ENCODE measurements at places on chromosomes 1 and 21. TPM values are rescaled to one million over a fixed set of nuclear protein-coding genes. Genes with fewer than 3 reads are reported as not detected.

DNA sequence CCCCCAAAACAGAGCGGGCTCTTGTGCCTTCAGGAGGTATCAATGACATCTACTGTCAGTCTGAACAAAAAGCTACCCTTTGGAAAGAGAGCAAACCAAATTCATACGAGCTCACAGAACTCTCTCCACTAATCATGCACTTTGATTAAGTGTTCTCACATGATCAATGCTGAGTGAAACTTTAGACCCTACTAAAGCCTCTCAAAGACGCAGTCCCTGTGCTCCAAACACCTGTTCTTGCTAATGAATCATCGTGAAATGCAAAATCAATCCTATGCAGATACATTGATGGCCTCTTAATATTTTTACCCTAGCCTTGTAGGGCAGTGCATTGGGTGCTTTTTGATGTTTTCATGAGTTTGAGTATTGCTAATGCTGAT lies 113.4 kb downstream of the ZBTB18 start:
- no peaks in the 10 kb centered on the region for H3K27me3 ChIP-seq
- H3K4me1 ChIP-seq, result no peaks in the 10 kb centered on the region
- H3K36me3 ChIP-seq, result no peaks in the 10 kb centered on the region
- H3K4me3 ChIP-seq, result no peak overlapping the region
- H3K27ac ChIP-seq, result no peak overlapping the region

DNA sequence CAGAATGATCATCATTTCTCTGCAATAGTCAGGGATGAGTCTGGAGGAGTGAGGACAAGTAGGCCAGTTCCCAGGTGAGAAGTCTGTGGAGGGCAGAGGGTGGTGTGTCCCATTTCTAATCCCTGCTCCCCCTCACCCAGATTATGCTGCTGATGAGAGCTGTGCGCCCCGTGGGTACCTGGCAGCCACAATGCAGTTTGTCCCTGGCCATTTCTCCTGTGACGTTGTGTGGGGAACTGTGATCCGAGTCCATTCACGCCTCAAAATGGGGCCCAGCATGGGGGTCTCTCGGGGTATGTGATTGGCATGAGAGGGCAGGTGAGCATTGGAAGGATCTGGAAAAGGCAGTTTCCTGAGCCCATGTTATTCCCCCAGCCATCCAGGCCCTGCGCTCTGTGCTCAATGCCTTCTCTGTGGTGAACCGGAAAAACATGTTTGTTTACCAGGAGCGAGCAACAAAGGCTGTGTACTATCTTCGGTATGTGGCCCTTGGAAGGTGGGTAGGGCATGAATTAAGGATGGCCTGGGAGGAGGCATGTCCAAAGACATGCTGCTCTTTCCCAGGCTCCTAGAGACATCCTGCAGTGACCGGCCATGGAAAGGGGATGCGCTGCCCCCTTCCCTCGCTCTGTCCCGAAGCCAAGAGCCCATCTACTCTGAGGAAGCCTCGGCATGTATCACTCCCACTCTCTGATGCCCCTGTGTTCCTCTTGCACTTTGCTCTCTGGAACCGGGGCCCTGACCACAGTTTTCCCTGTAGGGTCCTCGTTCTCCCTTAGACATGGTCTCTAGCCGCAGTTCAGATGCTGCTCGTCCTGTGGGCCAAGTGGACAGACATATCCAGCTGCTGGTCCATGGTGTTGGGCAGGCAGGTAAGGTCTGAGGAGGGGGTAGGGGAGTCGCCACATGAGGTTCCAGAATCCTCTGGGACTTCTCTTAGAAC lies 16.4 kb downstream of the HYI start:
- H3K4me1 ChIP-seq, result no peaks in the 10 kb centered on the region
- H3K36me3 ChIP-seq, result peaks cover 15% of the 10 kb centered on the region
- DNase-seq, result no peak
- no peaks in the 10 kb centered on the region for H3K27me3 ChIP-seq
- H3K27ac ChIP-seq, result no peak overlapping the region

DNA sequence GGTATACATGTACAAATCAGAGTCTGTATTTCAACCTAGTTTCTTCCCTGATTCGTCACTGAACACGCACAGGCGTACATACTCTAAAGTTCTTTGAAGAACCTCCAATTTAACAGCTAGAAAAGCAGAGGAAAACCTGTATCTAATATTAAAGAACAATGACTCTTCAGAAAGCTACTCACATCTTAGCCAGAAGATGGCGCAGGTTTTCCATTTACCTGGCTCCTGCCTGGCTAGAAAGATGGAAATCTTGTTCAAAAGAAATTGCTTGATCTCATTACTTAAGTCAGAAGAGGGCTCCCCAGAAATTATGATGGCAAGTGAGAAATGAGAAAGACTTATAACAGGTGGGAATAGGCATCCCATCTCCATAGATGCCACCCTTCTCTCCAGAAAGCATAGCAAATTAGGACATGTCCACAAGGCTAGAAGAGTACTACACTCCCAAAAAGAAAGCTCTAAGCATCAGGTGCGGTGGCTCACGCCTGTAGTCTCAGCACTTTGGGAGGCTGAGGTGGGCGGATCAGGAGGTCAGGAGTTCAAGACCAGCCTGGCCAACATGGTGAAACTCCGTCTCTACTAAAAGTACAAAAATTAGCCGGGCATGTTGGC lies 19.0 kb upstream of the L1TD1 start:
- H3K4me3 ChIP-seq, result no peak overlapping the region
- H3K27ac ChIP-seq, result no peak overlapping the region
- H3K27me3 ChIP-seq, result no peaks in the 10 kb centered on the region
- no peak for DNase-seq
- H3K36me3 ChIP-seq, result no peaks in the 10 kb centered on the region

DNA sequence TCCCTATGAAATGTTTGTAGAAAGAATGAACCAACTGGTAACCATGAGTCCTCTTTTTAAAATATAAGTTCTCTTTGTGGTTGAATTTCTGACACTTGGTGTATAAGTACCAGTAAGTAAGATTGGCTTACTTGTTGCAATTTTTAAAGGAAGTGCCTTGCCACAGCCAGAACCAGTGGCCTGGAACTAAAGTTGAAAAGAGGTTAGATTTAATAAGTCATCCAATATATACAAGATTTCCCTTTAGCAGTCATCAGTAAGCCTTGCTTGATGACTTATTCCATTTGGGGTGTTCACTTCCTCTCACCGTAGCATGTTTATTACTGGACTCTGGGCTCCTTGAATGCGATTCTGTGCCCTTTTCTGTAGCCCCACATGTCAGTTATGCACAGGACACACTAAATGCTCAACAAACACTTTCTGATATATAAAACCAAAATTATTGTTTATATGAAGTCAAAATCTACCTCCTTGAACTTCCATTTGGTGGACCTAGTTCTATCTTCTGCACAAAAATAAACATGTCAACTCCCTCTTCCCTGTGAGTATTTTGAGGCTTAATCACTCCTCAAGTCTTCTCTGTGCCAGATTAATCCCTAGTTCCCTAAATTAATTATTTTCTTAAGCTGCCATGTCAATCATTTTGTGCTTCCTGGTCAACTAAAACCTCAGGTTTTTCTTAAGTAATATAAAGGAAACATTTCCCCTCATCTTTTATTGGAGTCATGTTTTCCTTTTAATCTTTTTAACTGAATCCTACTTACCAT lies 218.1 kb downstream of the ST6GALNAC3 start:
- H3K4me1 ChIP-seq, result no peaks in the 10 kb centered on the region
- no peaks in the 10 kb centered on the region for H3K27me3 ChIP-seq
- H3K4me3 ChIP-seq, result no peak overlapping the region
- H3K36me3 ChIP-seq, result no peaks in the 10 kb centered on the region

- H3K27me3 ChIP-seq, result no peaks in the 10 kb centered on the region
- DNase-seq, result no peak
- H3K4me3 ChIP-seq, result no peak overlapping the region
- no peak overlapping the region for H3K27ac ChIP-seq
- H3K4me1 ChIP-seq, result no peaks in the 10 kb centered on the region
Measured at GRCh38 chr1:235455823-235456222, 48.4 kb downstream of the B3GALNT2 start.

DNA sequence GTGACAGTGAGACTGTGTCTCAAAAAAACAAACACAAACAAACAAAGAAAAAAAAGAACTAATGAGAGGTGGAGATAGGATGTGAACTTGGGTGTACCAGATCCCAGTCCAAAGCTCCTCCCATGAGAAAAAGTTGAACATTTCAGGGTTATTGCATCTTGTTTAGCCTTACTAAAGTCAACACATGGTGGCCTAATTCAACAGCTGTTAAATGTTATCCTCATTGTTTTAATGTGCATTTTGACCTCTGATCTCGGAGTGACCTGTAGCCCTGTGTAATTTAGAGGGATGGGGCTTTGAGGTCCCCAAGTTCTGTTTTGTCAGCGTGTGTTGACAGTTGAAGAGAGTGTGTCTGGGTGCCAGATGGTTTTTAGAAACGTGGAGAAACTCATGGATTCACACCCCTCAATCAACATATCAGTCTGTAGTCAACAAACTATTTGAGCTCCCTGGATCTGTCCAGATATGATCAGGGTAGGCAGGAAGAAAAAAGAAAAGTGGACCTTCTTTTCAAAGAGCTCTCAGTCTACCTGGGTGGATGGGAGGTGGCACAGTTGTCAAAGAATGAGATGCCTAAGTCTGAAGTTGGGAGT lies 34.7 kb downstream of the PTPRU start:
- no peaks in the 10 kb centered on the region for H3K4me1 ChIP-seq
- DNase-seq, result no peak
- H3K27me3 ChIP-seq, result no peaks in the 10 kb centered on the region
- no peak overlapping the region for H3K27ac ChIP-seq

DNA sequence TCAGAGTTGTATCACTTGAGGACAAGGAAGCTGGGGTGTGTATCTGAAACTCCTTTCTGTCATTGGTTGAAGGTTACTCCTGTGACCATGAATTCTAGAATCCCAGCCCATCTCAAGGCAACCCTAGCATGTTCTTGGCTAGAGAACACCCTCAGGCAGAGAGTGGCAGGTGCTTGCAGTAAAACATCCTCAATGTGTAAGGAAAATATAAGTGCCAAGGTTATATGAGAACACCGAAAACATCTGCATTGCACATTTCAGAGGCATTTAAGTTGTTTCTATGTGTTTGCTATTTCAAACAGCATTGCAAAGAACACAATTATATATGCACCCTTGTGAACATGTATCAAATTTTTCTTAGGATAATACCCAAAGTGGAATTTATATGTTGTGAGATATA lies 471.9 kb downstream of the USP25 start:
- no peak overlapping the region for H3K4me3 ChIP-seq
- no peaks in the 10 kb centered on the region for H3K4me1 ChIP-seq
- DNase-seq, result no peak
- no peaks in the 10 kb centered on the region for H3K27me3 ChIP-seq

GRCh38 chr1:110324667-110325066 lies 14.5 kb upstream of the RBM15 start:
- no peaks in the 10 kb centered on the region for H3K36me3 ChIP-seq
- H3K4me1 ChIP-seq, result no peaks in the 10 kb centered on the region
- H3K27ac ChIP-seq, result no peak overlapping the region
- no peaks in the 10 kb centered on the region for H3K27me3 ChIP-seq

- no peak overlapping the region for H3K4me3 ChIP-seq
- DNase-seq, result no peak
- H3K27ac ChIP-seq, result no peak overlapping the region
- H3K4me1 ChIP-seq, result no peaks in the 10 kb centered on the region
- H3K36me3 ChIP-seq, result no peaks in the 10 kb centered on the region
Measured at GRCh38 chr1:47495176-47495713, 57.4 kb downstream of the FOXD2 start.

GRCh38 chr1:229643996-229644745 lies 18.1 kb downstream of the URB2 start:
- no peak overlapping the region for H3K4me3 ChIP-seq
- no peaks in the 10 kb centered on the region for H3K4me1 ChIP-seq

- H3K36me3 ChIP-seq, result no peaks in the 10 kb centered on the region
- H3K27ac ChIP-seq, result no peak overlapping the region
- no peaks in the 10 kb centered on the region for H3K4me1 ChIP-seq
- no peak for DNase-seq
Measured at GRCh38 chr1:240591078-240591477, 20.9 kb downstream of the GREM2 start.

DNA sequence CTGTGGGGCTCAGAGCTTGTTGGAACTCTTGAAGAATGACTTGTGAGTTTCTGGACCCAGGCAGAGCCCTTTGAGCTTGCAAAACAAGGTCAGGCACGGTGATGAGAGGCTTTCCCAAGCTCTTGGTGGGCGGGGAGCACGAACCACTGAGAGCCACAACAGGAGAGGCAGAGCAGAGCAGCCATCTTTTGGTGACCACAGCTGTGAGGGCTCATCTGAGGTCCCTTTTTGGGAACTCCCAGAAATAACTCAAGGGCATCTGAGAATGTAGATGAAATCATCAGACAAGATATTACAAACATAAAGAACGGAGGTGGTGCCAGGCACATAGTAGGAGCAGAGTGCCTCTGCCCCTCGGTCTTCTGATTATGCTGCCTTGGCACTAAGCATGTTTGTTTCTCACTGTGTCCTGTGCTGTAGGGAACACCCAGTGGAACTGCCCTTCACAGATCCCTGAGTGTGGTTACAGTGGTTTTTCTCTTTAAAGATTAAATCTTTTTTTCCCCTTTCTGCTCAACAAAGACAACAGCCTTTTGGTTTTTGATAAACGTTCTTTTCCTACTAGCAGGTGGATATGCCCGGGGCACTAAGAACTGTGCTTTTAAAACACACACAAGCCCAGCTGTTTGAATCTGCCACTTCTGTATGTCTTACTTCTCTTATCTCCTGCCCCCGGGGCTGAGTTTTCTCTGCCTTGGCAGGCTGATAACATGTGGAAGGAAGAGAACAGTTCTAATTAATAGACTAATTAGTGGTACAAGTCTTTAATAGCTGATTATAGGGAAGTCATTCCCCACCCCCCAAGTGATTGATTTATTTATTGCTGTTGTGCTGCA lies 37.7 kb downstream of the CD34 start:
- H3K27ac ChIP-seq, result no peak overlapping the region
- no peaks in the 10 kb centered on the region for H3K36me3 ChIP-seq
- H3K4me1 ChIP-seq, result no peaks in the 10 kb centered on the region
- H3K4me3 ChIP-seq, result no peak overlapping the region

DNA sequence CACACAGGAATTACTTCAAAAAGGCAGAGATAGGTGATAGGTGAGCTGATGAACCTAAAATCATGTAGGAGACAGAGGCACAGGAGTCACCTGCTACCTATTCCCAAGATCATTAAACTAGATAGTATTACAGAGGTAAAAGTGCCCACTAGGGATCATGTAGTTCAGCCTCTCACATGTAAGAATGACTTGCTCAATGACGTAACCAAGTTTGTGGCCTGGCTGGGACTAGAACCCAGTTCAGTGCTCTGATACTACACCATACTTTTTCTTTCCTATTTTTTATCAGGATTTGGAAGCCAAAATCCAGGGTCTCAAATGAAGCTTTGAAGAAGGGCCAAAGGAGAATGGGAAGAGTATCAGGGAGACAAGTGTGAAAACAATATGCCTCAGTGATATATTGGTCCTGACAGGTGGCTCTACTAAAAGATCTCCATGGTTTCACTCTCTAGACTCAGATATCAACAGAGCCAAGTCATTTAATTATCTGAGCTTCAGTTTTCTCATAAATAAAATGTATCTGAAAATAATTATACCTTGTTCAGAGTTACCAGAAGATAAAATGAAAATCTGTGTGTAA lies 87.3 kb upstream of the SLFNL1 start:
- H3K27ac ChIP-seq, result peak overlapping the region; percentile 96
- H3K4me3 ChIP-seq, result no peak overlapping the region

- no peak for DNase-seq
- H3K27me3 ChIP-seq, result no peaks in the 10 kb centered on the region
- no peak overlapping the region for H3K27ac ChIP-seq
- peaks cover 26% of the 10 kb centered on the region for H3K4me1 ChIP-seq
- H3K36me3 ChIP-seq, result no peaks in the 10 kb centered on the region
- H3K4me3 ChIP-seq, result no peak overlapping the region
Measured at GRCh38 chr1:225607355-225607754, 45.6 kb downstream of the ENAH start.

Gene VCAM1
- 12.4 TPM for total RNA-seq

Gene RNF186
- 29.3 TPM for total RNA-seq

Gene ESPN
- total RNA-seq, result 0.74 TPM

Gene AK5
- total RNA-seq, result 0.20 TPM

Gene HMCN1
- total RNA-seq, result 0.41 TPM

Gene HAO2
- not detected for total RNA-seq

Gene USH2A
- 0.28 TPM for total RNA-seq

Gene TNFRSF1B
- total RNA-seq, result 19.6 TPM

Gene S100B
- total RNA-seq, result 1.0 TPM

Gene KRTAP13-1
- total RNA-seq, result not detected

Measured in pancreas (tissue), 10 donors.